ENCODE measurements at places on chromosomes 12 and 14. TPM values are rescaled to one million over a fixed set of nuclear protein-coding genes. Genes with fewer than 3 reads are reported as not detected.
A peak's percentile ranks its signal among the peaks of the same experiment; 100 is the strongest.

- DNase-seq, result peak; percentile 94
- no peaks in the 10 kb centered on the region for H3K27me3 ChIP-seq
- no peaks in the 10 kb centered on the region for H3K36me3 ChIP-seq
- no peak overlapping the region for H3K4me3 ChIP-seq
- no peak overlapping the region for H3K27ac ChIP-seq
Observed at GRCh38 chr12:121697093-121697698, 15.4 kb upstream of the TMEM120B start.

DBX2 gene
- polyA plus RNA-seq, result 27.8 TPM

DNA sequence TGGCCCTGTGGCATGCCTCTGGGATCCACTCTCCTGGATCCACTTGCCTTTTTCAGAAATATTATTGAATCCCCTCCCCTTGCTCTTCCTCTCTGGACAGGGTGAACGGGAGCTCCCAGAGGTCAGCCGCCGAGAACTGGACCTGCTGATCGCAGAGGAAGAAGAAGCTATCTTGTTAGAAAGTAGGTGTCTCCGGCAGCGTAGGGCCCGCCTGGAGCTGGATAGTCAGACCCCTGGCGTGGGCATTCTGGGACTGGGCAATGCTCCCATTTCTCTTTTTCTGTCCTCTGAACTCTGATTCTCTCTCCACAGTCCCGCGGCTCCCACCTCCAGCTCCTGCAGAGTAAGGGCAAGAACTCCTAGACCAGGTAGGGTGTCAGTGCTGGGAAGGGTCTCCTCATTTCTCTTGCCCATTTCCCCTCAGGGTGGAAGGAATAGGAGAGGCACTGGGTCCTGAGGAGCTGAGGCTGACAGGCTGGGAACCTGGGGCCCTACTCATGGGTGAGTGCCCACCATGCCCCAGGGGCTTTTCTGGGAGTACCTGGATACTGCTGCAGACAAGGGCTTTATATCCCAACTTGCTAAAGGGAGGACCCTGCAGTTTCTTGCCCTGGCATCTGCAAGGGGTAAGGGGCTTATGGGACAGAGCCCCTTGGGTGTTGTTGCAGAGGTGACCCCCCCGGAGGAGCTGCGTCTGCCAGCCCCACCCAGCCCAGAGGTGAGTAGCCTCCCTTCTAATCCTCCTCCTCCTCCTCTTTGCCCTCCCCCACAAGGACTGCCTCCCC, 5.4 kb downstream of the REC8 start:
- no peaks in the 10 kb centered on the region for H3K27me3 ChIP-seq
- no peak overlapping the region for H3K27ac ChIP-seq
- no peak overlapping the region for H3K4me3 ChIP-seq
- peaks cover 92% of the 10 kb centered on the region for H3K36me3 ChIP-seq
- DNase-seq, result no peak
- H3K4me1 ChIP-seq, result peaks cover 27% of the 10 kb centered on the region

GRCh38 chr12:85280165-85280983, at the start of gene ALX1:
ALX1 (plus strand) TSS chr12:85280220; CDS start chr12:85280262, 42 bp downstream.
- H3K4me3 ChIP-seq, result peak within 1 kb of the TSS; percentile 28
- peaks cover 90% of the 10 kb centered on the region for H3K27me3 ChIP-seq
- H3K27ac ChIP-seq, result no peak within 1 kb of the TSS
- DNase-seq, result no peak
- no peaks in the 10 kb centered on the region for H3K36me3 ChIP-seq
- H3K4me1 ChIP-seq, result peaks cover 25% of the 10 kb centered on the region

GRCh38 chr14:68297876-68298468, 478.4 kb downstream of the RAD51B start:
- no peak overlapping the region for H3K4me3 ChIP-seq
- no peaks in the 10 kb centered on the region for H3K27me3 ChIP-seq
- H3K36me3 ChIP-seq, result no peaks in the 10 kb centered on the region
- H3K4me1 ChIP-seq, result peaks cover 6% of the 10 kb centered on the region

GRCh38 chr12:108035372-108035771, 93.7 kb upstream of the WSCD2 start:
- H3K36me3 ChIP-seq, result no peaks in the 10 kb centered on the region
- no peaks in the 10 kb centered on the region for H3K27me3 ChIP-seq
- no peak overlapping the region for H3K27ac ChIP-seq
- no peak overlapping the region for H3K4me3 ChIP-seq
- peaks cover 4% of the 10 kb centered on the region for H3K4me1 ChIP-seq

GRCh38 chr14:23567186-23568020, at the start of gene AP1G2:
AP1G2 (minus strand) TSS chr14:23567791; CDS start chr14:23567314, 477 bp downstream.
- peaks cover 65% of the 10 kb centered on the region for H3K4me1 ChIP-seq
- peaks cover 28% of the 10 kb centered on the region for H3K36me3 ChIP-seq
- no peaks in the 10 kb centered on the region for H3K27me3 ChIP-seq

DNA sequence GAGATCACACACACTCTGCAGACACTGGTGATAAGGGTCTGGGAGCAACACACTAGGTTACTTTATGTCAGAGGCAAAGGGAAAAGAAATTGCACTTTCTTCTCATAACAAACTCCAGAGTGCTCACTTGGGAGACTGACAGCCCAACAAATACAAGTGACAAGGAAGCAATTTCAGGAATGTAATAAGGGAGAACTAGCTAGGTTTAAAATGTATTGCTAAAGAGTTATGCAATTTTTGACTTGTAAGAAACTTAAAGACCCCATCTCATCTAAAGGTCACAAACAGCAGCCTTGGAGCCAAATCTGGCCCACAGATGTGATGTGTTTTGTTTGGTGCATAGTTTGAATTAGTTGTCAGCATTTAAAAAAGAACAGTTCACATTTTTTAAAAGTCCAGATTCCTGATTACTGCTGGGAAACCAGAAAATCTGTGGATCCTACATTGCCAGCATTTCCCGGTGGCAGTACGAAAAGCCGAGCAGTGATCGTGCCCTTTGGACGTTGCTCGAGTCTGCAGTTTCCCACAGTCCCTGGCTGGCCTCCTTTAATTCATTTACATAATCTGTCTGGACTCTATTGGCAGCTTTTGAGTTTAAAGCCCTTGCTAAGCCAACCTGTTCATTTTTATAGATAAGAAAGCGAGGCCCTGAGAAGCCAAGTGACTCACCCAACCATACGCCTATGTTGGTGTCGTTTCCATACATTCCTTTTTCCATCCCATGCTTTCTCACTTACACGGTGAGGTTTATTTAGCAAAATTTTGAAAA, 42.0 kb upstream of the ETV6 start:
- H3K36me3 ChIP-seq, result no peaks in the 10 kb centered on the region
- H3K27me3 ChIP-seq, result no peaks in the 10 kb centered on the region
- H3K4me1 ChIP-seq, result no peaks in the 10 kb centered on the region
- DNase-seq, result no peak
- H3K4me3 ChIP-seq, result no peak overlapping the region

DNA sequence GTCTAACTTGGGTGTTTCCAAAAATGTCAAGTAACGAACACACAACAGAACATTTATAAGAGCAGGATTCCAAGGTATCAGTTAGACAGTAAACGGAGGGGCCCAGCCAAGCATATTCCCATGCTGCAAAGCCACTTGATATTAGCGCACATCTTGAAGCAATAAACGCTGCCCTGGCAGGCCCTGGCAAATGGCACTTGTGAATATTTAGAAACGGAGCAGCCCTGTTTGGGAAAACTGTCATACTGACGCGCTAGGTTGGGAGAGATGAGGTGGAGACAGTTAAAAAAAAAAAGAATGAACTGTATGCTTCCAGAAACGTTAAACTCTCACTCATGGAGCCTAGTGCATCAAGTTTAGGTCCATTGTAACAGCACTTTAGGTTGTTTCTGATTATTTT, 9.3 kb downstream of the DGLUCY start:
- DNase-seq, result no peak
- H3K27me3 ChIP-seq, result no peaks in the 10 kb centered on the region
- H3K4me1 ChIP-seq, result peaks cover 2% of the 10 kb centered on the region
- H3K27ac ChIP-seq, result no peak overlapping the region
- H3K36me3 ChIP-seq, result peaks cover 6% of the 10 kb centered on the region

METTL3 gene
- polyA plus RNA-seq, result 78.1 TPM

- H3K36me3 ChIP-seq, result peaks cover 61% of the 10 kb centered on the region
- H3K27me3 ChIP-seq, result no peaks in the 10 kb centered on the region
- peaks cover 34% of the 10 kb centered on the region for H3K4me1 ChIP-seq
- no peak for DNase-seq
Observed at GRCh38 chr14:101899263-101899662, 65.1 kb upstream of the DYNC1H1 start.

DNA sequence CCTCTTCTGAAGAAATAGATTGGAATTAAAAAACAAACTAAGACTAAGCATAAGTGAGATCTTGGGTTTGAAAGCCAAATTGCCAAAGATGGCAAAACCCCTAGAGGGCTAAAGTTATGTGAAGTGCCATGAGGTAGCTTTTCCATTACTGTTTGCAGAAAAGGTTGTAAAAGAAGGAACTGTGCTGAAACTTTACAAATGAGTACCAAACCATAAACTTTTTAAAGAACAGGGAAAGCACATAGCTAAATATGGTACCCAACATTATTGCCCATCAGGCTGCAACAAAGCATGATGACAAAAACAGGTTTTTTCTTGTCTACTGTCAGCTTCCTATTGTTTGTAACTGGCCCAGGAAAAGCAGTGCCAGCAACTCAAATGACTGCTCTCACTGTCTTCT, 224.2 kb downstream of the RAD51B start:
- H3K4me3 ChIP-seq, result no peak overlapping the region
- no peaks in the 10 kb centered on the region for H3K27me3 ChIP-seq
- no peaks in the 10 kb centered on the region for H3K4me1 ChIP-seq
- DNase-seq, result no peak

DNA sequence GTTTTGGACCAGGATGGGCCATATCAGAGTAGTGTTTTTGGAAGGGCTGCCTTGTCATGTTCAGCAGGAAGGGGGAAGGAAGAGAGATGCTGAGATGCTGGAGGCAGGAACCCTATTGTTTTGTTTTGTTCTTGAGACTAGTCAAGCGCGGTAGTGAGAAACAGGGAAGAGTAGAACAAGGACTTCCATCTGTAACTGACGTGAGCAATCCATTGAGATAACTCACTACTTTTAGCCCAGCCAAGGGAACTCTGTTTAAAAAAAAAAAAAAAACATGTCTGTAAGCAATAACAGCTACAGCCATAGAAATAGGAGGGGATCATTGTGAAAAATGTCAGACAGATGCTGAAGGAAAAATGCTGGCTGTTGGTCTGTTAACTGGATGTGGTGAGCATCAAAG, 34.0 kb downstream of the CD9 start:
- H3K4me1 ChIP-seq, result peaks cover 57% of the 10 kb centered on the region
- H3K36me3 ChIP-seq, result peaks cover 17% of the 10 kb centered on the region
- peak overlapping the region; percentile 2 for H3K27ac ChIP-seq
- DNase-seq, result no peak
- H3K27me3 ChIP-seq, result no peaks in the 10 kb centered on the region
- no peak overlapping the region for H3K4me3 ChIP-seq

- DNase-seq, result no peak
- peaks cover 20% of the 10 kb centered on the region for H3K4me1 ChIP-seq
- no peaks in the 10 kb centered on the region for H3K27me3 ChIP-seq
- H3K36me3 ChIP-seq, result no peaks in the 10 kb centered on the region
- no peak overlapping the region for H3K27ac ChIP-seq
Observed at GRCh38 chr12:3190101-3190500, 112.9 kb downstream of the TSPAN9 start.

SPIC gene
- polyA plus RNA-seq, result not detected

DNA sequence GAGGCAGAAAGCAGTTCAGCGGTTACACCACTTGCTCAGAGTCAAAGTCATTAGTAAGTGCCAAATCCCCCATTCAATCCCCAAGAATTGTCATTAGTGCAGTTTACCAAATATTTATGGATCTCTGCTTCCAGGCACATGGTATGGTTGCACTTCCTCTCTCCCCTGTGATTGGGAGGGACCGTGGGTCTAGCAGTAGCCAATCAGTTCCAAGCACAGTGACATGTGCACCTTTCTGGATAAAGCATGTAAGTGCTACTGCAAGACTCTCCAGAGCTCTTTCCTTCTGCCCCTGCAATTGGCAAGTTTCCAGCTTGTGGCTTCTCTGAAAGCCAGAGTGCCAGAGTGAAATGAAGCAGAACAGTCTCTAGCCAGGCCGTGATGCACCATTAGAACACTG, 85.3 kb upstream of the FLRT2 start:
- H3K27me3 ChIP-seq, result no peaks in the 10 kb centered on the region
- H3K4me1 ChIP-seq, result no peaks in the 10 kb centered on the region
- no peak overlapping the region for H3K4me3 ChIP-seq
- H3K36me3 ChIP-seq, result no peaks in the 10 kb centered on the region

GRCh38 chr12:86663173-86663572, 407.0 kb upstream of the MGAT4C start:
- H3K27me3 ChIP-seq, result no peaks in the 10 kb centered on the region
- no peak overlapping the region for H3K4me3 ChIP-seq
- no peak for DNase-seq
- no peak overlapping the region for H3K27ac ChIP-seq

- H3K4me3 ChIP-seq, result no peak overlapping the region
- no peaks in the 10 kb centered on the region for H3K36me3 ChIP-seq
- no peaks in the 10 kb centered on the region for H3K4me1 ChIP-seq
- H3K27me3 ChIP-seq, result no peaks in the 10 kb centered on the region
Observed at GRCh38 chr14:62313212-62313611, 551.0 kb downstream of the SNAPC1 start.

- H3K27ac ChIP-seq, result peak overlapping the region; percentile 76
- peak overlapping the region; percentile 29 for H3K4me3 ChIP-seq
- peak; percentile 84 for DNase-seq
- H3K27me3 ChIP-seq, result no peaks in the 10 kb centered on the region
Observed at GRCh38 chr14:23513818-23514643, 37.5 kb downstream of the ZFHX2 start.

GSKIP gene
- 20.1 TPM for polyA plus RNA-seq

ANAPC5 gene
- 131 TPM for polyA plus RNA-seq

GRCh38 chr14:48111151-48111550, 435.7 kb upstream of the MDGA2 start:
- no peaks in the 10 kb centered on the region for H3K27me3 ChIP-seq
- H3K4me1 ChIP-seq, result no peaks in the 10 kb centered on the region
- DNase-seq, result no peak
- no peak overlapping the region for H3K4me3 ChIP-seq
- H3K36me3 ChIP-seq, result no peaks in the 10 kb centered on the region
- no peak overlapping the region for H3K27ac ChIP-seq

- H3K4me3 ChIP-seq, result no peak overlapping the region
- peak; percentile 71 for DNase-seq
- H3K36me3 ChIP-seq, result peaks cover 5% of the 10 kb centered on the region
Observed at GRCh38 chr12:99087278-99087677, 442.2 kb downstream of the APAF1 start.

DNA sequence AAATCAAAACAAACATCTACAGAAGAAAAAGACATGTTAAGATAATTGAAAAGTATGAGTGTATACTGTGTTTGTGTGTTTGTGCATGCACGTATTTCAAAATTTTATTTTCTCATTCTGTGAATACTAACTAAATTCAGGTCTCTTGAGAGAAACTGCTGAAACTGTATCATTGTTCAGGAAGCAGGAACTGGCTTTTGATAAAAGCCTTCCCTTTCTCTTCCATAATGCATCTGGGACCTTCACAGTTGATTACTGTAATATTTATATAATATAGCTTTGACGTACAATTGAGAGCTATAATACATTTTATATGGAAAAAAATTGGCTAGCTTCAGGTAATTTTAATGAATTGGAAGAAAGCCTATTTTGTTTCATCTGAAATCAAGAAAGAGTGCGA, 993.5 kb downstream of the SLC6A15 start:
- H3K27ac ChIP-seq, result no peak overlapping the region
- no peaks in the 10 kb centered on the region for H3K27me3 ChIP-seq
- H3K4me3 ChIP-seq, result no peak overlapping the region
- no peaks in the 10 kb centered on the region for H3K36me3 ChIP-seq
- no peak for DNase-seq

ACRBP gene
- polyA plus RNA-seq, result 3.6 TPM

IFI27L1 gene
- 64.2 TPM for polyA plus RNA-seq

- peaks cover 4% of the 10 kb centered on the region for H3K4me1 ChIP-seq
- no peak overlapping the region for H3K27ac ChIP-seq
- no peaks in the 10 kb centered on the region for H3K36me3 ChIP-seq
- no peaks in the 10 kb centered on the region for H3K27me3 ChIP-seq
- DNase-seq, result peak; percentile 76
Observed at GRCh38 chr12:12877781-12878455, 13.4 kb upstream of the GPRC5A start.

Measured in spinal cord (tissue), 10 donors.